Stimulated activated CD4-positive, alpha-beta T cell treated with anti-CD3 and anti-CD28 coated beads, Interleukin-15, amount 100 ng/mL, for 1 hour (primary cell): ENCODE measurements at places on chromosomes 16 and 17.

- DNase-seq: no peak
These were observed 120.5 kb downstream of the CLEC16A start for GRCh38 chr16:11064851-11065250.

DNA sequence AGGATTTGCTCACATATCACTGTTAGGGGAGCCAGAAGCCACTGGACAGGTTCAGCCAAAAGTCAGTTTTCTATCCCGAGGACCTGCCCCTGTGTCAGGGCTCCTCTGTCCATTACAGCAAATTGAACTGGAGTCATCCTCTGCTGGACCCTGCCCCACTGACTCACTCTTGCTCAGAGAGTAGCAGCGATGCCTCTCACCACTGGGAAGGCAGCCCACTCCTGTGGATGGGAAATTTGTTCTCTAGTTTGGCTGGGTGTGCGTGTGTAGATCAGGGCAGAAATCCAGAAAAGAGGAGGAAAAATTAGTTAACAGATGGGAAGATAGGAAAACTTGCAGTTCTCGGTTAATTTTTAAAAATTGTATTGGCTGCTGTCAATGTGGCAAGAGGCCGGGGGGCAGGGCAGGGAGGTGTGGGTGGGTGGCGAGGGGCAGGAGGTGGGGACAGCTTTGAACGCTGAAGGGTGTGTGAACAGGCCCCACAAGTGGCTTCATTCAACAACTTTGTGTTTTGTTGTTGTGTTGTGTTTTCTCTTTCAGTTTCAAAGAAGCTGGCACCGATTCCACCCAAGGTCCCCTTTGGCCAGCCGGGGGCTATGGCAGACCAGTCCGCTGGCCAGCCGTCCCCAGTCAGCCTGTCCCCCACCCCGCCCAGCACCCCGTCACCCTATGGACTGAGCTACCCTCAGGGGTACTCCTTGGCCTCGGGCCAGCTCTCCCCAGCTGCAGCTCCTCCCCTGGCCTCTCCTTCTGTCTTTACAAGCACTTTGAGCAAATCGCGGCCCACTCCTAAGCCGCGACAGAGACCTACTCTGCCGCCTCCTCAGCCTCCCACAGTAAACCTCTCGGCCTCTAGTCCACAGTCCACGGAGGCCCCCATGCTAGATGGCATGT is 33.6 kb downstream of the ELAC2 start:
- DNase-seq: no peak

DNA sequence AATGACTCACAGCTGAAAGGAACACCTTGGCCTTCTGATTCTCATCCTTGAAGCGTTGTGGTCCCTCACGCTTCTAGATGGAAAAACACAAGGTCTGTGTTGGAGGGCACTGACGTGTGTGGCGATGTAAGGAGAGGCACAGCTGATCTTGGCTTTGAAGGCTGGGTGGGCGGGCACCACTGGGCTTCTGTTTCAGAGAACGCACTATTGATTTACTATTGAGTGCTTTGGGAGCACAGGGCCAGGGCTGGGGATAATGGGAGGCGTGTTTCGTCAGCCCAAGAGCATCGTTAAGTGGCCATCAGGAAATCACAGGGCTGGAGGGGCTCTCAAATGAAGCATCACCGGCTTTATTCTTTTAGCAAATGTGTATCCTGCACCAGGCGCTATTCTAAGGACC is 70.7 kb downstream of the CMIP start:
- no peak for DNase-seq

- DNase-seq: no peak
These were observed 88.4 kb upstream of the ATF7IP2 start for GRCh38 chr16:10297341-10298006.

GRCh38 chr17:43907998-43908721 is 824 bp upstream of the MPP2 start:
- no peak for DNase-seq
